ENCODE measurements at places on chromosomes 7 and 10. TPM values are rescaled to one million over a fixed set of nuclear protein-coding genes. Genes with fewer than 3 reads are reported as not detected.

FZD1 gene
- polyA plus RNA-seq = 2.8 TPM

SEPHS1 gene
- 33.2 TPM for polyA plus RNA-seq

PRSS37 gene
- 2.6 TPM for polyA plus RNA-seq

EPO gene
- 1.0 TPM for polyA plus RNA-seq

PITX3 gene
- 0.02 TPM for polyA plus RNA-seq

TMEM196 gene
- 0.18 TPM for polyA plus RNA-seq

SHOC2 gene
- polyA plus RNA-seq = 31.0 TPM

Measured in thymus (tissue), 14 donors.